Cortex of kidney (tissue), 1 donor: ENCODE measurements at places on chromosomes 1 and 21.

- DNase-seq: no peak
Observed at GRCh38 chr1:47563201-47563600, 125.4 kb downstream of the FOXD2 start.

- no peak for DNase-seq
Observed at GRCh38 chr1:234558330-234558836, 51.6 kb downstream of the IRF2BP2 start.

- no peak for DNase-seq
Observed at GRCh38 chr1:47435506-47436303, 2.1 kb upstream of the FOXD2 start.

DNA sequence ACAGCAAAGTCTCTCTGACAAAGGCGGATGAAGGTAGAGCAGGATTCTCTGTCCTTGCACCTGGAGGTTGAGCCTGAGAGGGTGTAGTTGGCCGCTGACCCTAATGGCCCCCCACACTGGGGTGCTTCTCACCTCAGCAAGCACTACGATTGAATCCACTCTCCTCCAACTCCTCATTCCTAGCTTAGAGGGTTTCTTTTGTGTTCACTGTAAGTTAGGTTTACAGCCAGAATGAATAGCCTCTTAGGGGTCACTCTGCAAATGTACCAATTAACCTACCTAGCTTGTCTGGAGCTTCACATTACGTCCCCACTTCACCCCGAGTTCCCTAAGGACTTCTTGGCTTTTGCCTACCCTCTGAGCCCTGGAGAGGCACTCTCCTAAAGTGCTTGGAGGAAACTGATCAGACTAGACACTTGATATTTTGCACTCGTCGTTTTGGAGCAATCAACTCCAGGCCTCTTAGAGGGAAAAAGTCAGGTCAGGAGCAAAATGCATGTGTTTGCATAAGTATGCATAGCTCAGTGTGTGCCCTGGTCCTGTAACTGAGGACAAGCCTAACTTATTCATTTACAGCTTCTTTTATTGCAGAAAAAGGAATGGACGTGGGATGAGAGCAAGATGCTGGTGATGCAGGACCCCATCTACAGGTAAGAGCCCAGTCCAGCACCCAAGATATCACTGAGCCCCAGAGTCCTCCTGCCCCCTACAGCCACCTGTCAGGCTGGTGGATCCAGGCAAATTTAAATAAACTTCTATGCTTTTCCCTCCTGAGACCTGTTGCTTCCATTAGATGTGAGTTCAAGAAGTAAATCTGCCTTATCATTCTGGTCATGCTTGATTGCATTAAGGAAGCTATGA is 76.4 kb downstream of the SPATA46 start:
- no peak for DNase-seq

- no peak for DNase-seq
Observed at GRCh38 chr1:95323123-95323522, 89.1 kb downstream of the RWDD3 start.

- no peak for DNase-seq
Observed at GRCh38 chr1:9253453-9254105, 19.0 kb downstream of the H6PD start.

- no peak for DNase-seq
Observed at GRCh38 chr1:200626853-200627534, 6.4 kb upstream of the KIF14 start.

DNA sequence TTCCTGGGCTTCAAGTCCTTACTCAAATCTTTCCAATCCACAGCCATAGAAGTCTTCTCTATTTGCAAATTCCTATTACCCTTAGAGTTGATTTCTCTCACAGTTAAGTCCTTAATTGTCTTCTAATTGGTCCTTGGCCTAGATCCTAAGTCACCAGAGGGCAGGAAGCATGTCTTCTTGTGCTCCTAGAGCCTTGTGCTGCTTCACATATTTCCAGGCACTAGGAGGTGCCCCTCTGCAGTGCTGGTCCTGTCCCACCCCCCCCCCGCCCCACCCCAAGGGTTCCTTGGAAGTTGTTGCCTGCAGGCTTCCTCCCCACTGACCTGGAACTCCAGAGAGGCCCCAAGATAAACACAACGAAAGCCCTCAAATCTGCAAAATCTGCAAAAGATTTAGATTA is 28.1 kb upstream of the TARBP1 start:
- DNase-seq: no peak

DNA sequence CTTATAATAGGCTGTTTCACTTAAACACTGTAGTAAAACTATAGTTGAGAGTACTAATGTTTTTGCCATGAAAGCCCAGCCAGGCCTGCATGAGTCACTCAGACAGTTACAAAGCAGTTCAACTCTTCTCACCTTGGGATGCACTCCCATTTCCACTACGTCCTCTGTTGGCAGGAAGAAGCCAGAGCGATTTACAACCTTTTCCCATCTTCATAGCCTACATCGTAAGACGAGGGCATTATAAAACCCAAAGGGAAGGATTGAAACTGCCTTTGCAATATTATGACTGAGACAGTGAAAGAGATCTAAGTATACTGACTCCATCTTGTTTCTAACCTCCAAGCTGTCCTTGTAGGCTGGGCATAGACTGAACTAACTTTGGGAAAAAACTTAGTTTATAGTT is 71.8 kb upstream of the CSF1 start:
- no peak for DNase-seq

DNA sequence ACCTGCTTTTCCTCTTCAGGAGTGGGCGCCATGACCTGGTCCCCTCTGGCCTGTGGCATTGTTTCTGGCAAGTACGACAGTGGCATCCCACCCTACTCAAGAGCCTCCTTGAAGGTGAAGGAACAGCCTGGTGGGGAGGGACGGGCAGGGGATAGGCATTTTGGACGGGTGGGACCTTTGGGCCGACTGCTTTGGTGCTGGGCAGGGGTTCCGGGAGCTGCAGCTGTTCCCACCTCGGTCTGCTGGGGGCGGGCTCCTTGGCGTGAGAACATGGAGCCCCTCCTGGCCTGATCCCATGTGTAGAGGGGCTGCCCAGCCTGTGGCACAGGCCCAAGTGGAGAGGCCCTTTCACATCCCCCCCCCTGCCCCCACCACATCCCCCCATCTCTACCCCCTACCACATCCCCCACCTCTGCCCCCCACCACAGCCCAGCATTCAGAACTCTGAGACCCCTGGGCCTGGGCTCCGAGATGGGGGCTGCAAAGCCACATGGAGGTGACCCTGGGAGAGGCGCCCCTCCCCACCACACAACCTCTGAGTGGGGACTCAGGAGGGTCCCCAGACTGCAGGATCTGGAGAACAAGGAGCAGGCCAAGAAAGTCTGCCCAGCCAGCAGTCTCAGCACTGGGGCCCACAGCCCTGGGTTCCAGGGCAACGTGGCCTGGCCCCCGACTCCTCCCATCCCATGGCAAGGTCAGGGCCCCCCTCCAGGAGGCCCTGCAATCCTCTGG is 50.0 kb downstream of the KCNAB2 start:
- no peak for DNase-seq

- no peak for DNase-seq
Observed at GRCh38 chr1:234206651-234207284, 166.5 kb upstream of the COA6 start.

GRCh38 chr1:198040880-198041279 is 115.9 kb upstream of the NEK7 start:
- DNase-seq: no peak

GRCh38 chr1:36836196-36836883 is 198.0 kb downstream of the GRIK3 start:
- no peak for DNase-seq

GRCh38 chr1:207021139-207021861 is 11.3 kb downstream of the C1orf116 start:
- no peak for DNase-seq

DNA sequence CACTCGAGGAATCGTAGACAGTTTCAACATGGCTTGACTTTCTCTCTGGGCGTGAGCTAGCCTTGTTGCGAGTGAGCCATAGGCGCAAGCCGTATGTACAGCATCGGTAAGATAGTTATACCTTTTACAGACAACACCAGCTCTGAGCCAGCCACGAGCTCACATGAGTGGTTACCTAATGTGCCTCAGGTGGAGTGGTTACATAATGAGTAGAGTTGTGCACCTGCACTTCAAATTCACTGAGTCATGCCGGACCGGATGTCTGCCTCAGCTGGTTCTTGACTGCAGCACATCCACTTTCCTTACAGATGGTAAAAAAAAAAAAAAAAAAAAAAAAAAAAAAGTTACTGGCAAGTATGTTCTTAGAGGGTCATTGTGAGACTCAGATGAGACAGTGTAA is 360.4 kb upstream of the NR5A2 start:
- DNase-seq: no peak

- DNase-seq: no peak
Observed at GRCh38 chr1:15408890-15409387, 749 bp upstream of the EFHD2 start.

DNA sequence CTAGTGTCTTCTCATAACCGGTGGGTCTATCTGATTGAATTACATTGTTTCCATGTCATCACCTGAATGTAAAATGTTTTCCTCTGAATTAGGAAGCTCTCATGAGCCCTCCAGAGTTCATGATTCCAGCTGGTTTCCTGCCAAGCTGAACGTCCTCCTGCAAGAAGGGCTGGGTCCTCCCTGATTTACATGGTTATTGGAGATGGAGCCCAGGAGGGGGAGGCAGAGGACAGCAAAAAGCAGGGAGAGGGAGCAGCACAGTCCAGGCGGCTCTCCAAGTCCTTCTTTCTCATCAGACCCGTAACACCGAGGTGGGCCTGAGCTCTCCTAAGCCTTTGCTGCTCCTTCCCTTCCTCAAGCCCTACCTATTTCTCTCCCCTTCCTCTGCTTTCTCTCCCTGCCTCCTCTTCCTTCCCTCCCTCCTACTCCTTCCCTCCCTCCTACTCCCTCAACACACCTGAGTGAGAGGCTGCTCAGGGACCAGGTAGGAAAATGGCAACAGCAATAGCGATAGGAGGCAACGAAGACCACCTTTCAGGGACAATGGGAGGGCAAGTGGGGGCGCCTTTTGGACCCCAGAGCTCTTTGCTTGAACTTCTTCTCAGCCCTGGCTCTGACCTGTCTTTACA is 265.9 kb downstream of the PRDM2 start:
- no peak for DNase-seq

DNA sequence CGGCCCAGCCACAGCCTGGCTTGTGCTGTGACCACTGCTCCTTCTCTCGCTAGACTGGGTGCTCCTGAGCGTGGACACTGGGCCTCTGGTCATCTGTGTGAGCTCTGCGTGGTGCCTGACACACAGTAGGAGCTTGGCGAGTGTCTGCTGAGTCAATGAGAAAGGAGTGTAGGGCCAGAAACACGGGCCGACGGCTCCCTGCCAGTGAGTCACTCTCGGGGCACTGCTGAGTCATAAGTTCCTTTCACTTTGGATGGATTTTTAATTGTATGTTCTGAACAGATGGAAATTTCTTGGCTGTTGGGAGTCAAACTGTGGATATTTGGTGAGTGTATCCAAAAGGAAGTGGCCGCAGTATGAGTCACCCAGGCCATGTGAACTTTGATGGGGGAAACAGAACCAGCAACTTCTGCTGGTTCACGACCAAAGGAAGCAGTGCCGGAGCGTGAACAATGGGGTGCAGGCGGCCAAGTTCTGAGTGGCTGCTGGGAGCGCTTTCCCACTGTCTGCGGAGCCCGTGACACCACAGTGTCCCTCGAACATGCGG is 41.0 kb upstream of the COL18A1 start:
- no peak for DNase-seq

- no peak for DNase-seq
Observed at GRCh38 chr1:216350186-216350585, 73.1 kb downstream of the USH2A start.

DNA sequence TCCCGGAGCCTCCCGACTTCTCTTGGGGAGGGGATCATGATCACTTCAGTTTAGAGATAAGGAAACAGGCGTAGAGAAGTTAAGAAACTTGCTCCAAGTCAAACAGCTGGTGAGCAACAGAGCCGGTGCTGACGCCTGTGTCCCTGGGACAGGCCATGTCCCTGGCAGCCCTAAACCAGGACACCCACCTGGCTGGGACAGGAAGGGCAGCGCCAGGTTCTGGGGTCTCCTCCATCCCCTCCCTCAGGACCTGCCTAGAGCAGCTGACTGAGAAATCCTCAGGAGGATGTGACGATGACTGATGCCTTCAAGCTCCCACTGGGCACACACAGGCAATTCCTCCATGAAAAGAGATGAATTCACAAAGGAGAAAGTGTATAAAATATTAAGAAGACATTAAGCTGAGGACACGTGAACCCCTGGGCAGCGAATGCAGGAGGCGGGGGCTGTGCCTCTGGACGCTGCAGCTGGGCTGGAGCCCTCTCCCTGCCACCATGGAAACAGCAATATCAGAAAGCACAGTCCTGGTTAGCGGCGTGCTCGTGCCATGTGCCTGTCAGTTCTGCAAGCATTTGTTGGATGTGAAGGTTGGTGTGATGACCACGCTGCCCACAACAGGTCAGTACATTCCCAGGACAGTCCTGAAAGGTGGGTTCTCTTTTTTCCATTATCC is 40.1 kb upstream of the C1orf174 start:
- no peak for DNase-seq

DNA sequence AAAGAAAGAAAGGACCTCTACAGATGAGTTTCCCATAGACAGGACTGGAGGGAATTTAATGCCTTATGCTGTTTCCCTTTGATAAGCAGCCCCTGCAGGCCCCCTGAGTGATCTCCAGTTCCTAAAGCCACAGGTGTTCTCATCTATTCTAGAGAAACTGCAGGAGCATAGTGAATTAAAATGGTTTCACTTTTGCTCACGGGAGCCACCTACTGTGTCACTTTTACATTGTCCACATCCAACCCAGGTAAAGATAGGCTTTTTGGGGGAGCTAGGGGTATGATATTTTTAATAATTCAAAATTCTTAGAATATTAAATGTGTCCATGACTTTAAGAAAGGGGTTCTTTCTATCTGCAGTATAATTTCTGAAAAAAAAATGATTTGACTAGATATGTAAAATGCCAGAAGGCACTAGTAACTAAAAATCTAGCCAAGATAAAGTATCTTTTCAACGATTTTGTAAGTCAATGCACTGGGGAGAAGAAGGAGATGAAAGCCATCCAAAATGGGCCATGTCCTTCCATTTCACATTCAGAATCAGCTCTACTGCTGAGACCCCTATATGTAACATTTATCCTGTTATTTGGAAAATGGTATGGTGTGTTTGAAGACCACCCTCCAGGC is 267.3 kb upstream of the DUSP10 start:
- no peak for DNase-seq

GRCh38 chr1:112465122-112465521 is 43.6 kb upstream of the WNT2B start:
- DNase-seq: no peak

- no peak for DNase-seq
Observed at GRCh38 chr1:25517476-25518394, 25.7 kb upstream of the LDLRAP1 start.

DNA sequence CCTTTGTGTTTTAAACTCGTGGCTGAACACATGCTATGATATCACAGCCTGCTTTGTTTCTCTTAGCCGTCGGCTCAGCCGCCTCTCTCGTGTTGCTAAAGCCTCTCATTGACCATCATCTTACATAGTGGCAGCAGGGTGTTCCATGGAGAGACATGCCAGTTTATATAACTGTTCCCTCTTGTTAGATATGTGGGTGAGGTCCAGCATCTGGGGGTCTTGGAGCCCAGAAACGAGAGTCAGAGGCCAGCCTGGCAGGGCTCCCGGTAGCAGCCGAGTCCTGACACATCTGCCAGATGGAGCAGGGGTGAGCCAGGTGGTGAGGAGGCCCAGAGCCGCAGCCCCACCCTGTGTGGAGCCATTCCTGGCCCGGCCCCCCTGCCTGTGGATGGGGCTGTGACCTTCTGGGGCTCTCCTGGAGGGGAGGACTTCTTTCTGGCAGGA is 11.9 kb downstream of the PODN start:
- no peak for DNase-seq

GRCh38 chr1:228697207-228698016 is 37.9 kb upstream of the RHOU start:
- no peak for DNase-seq
